Anterior cingulate cortex (tissue), 58 donors: ENCODE measurements at places on chromosomes 4 and X.

- no peak for DNase-seq
Observed at GRCh38 chrX:136822337-136823095, 41.8 kb upstream of the ARHGEF6 start.

- DNase-seq, result no peak
Observed at GRCh38 chr4:36824682-36825081, 419.9 kb upstream of the NWD2 start.

DNA sequence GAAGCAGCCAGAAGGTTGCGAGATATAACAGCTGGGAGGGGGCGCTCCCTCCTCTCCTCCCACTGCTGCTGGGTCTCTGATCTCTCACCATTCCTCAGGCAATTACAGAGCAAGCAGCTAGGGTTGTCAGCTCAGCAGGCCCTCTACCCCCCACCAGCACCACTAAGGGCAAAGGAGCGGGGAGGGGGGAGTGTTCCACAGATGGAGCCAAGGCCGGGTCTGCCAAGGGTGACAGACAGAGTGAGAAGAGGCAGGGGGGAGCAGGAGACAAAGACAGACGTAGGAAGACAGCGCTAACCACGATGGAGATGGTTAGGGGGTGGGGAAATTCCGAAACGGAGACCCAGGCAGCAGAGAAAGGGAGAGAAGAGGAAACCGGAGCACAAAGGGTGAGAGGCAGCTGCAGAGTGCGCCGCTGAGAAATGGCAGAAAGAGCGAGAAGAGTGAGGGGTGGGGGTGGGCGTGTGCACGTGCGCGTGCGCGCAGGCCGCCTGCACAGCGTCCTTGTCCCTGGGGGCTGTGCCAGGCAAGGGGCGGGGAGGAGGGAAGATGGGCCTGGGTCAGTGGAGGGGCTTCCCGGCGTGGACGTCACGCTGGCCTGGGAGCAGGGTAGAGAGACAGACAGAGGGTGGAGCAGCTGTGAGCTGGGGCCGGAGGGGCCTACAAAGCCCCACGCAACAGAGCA, 6.9 kb downstream of the L1CAM start:
- DNase-seq, result no peak

DNA sequence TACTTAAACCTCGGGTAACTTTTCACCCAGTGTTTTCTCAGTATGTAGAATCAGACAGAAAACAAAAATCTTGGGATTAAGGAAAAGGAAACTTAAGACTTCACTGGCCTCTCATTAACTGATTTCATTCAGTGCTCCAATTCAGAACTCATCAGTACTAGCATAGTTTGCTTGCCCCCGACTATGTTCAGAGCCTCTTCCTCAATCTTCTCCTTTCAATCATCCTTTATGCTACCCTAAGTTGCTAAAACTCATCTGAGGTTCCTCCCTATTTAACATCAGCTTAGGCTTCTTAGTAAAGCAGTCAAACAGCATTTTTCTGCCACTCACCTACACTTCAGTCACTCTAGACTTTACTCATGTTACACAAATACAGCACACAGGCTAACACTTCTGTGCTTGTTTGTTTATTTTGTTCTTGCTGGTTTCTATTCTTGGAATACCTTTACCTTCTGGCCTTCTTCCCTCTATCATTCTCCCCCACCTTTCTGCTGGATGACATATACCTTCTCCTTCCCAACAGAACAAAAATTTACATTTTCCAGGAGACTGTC, 163.0 kb upstream of the TLL1 start:
- DNase-seq, result no peak

DNA sequence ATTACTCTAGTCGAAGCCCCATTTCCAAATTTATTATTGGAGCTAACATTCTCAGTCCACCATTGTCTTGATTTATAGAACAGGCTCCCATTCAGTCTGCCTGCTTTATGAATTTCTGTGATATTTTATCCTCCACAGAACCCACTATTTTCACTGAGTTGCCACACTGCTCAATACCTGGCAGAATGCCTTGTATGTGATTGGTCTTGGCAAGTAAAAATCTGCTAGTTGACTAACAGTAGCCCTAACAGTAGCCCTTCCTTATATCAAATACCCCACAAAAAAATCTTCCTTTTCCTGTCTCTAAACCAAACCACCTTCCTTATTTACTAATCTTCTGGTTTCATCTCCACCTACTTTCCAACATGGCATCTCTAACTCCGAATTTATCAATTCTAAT, 82.6 kb downstream of the CHM start:
- no peak for DNase-seq

- no peak for DNase-seq
Observed at GRCh38 chrX:48490661-48491060, 14.7 kb downstream of the FTSJ1 start.

DNA sequence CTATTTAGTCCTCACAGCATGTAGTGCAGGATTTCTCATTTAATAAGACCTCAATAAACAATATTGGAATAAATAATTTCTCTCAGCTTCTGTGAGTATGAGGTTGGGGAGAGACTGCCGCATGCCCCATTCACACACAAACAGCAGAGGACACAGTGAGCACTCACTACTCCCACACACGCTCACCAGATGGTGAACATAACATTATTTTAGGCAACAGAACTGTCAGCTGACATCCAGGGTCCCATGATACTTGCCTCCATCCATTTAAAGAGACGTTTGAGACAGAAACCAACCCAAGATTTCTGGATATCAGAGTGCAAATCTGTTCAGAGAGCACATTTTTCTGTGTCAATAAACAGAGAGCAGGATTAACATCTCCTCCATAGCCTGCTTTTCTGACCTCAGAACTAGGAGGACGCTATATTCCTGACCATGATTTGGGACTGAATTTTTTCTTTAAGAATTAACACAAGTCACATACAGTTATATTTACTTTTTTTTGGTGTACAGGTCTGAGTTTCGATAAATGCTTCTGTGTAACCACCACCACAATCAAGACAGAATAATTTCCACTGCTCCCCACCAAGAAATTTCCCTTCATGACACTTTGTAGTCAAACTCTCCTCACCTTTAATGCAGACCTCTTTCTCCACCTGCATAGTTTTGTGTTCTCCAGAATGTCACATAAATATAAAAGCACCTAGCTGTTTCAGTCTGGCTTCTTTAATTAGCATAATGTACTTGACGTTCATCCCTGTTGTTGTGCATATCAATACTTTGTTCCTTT, 16.7 kb downstream of the GPRIN3 start:
- no peak for DNase-seq

GRCh38 chr4:121877041-121877773, 6.9 kb upstream of the BBS7 start:
- no peak for DNase-seq

GRCh38 chrX:110403441-110404238, 45.0 kb downstream of the RTL9 start:
- no peak for DNase-seq

- DNase-seq, result no peak
Observed at GRCh38 chr4:1721666-1722550, 587 bp downstream of the TACC3 start.

- no peak for DNase-seq
Observed at GRCh38 chr4:107993969-107994368, 4.3 kb downstream of the HADH start.

- DNase-seq, result no peak
Observed at GRCh38 chr4:170497689-170498088, 407.9 kb upstream of the AADAT start.

DNA sequence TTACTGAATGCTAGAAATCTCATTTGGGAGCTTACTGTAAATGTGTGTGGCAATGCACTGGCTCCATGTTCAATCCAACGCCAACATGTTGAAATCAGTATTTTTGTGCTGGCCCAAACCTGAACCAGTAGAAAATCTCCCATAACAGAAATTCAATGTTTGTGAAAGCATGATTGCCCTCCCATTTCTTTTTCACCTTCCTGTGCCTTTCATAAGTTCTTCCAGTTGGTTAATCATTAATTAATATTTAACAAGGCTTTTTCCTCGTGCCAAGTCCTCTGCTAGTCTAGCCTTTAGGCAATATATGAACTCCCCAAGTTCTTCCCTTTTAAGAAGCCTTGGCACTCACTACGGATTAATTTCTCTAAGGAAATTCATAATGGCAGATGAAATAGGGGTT, 1.3 kb upstream of the PLS3 start:
- DNase-seq, result no peak

- DNase-seq, result no peak
Observed at GRCh38 chr4:2337131-2337723, 75.3 kb upstream of the MXD4 start.

DNA sequence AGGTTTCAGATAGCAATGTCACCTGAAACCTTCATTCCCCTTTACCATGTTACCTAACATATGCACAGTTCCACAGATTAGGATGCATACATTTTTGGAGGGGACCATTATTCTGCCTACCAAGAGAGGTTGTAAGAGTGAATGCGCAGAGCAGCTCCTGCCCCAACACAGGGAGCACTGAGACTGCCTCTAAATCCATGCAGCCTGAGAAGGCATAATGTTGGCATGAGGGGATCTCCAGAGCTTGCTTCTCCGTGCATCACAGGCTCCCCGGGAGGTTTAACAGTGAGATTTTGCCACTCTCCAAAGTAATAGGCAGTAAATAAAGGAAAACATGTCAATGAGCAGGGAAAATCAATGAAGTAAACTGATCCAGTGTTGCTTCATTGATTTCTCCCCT, 410.8 kb downstream of the PCDH7 start:
- DNase-seq, result no peak
